ENCODE measurements at places on chromosomes 12 and 14. TPM values are rescaled to one million over a fixed set of nuclear protein-coding genes. Genes with fewer than 3 reads are reported as not detected.

The EFCAB11 gene
- total RNA-seq: 33.1 TPM

The LRRK2 gene
- 0.11 TPM for total RNA-seq

The PRR4 gene
- 8.4 TPM for total RNA-seq

The OR6C75 gene
- total RNA-seq: not detected

The GPD1 gene
- total RNA-seq: 1.5 TPM

The KCNA5 gene
- total RNA-seq: not detected

The TOMM20L gene
- 1.2 TPM for total RNA-seq

- no peak for DNase-seq
- H3K4me3 ChIP-seq: no peak overlapping the region
- H3K36me3 ChIP-seq: no peaks in the 10 kb centered on the region
- no peaks in the 10 kb centered on the region for H3K27me3 ChIP-seq
- no peaks in the 10 kb centered on the region for H3K4me1 ChIP-seq
Observed at GRCh38 chr12:77231501-77231918, 166.1 kb upstream of the E2F7 start.

DNA sequence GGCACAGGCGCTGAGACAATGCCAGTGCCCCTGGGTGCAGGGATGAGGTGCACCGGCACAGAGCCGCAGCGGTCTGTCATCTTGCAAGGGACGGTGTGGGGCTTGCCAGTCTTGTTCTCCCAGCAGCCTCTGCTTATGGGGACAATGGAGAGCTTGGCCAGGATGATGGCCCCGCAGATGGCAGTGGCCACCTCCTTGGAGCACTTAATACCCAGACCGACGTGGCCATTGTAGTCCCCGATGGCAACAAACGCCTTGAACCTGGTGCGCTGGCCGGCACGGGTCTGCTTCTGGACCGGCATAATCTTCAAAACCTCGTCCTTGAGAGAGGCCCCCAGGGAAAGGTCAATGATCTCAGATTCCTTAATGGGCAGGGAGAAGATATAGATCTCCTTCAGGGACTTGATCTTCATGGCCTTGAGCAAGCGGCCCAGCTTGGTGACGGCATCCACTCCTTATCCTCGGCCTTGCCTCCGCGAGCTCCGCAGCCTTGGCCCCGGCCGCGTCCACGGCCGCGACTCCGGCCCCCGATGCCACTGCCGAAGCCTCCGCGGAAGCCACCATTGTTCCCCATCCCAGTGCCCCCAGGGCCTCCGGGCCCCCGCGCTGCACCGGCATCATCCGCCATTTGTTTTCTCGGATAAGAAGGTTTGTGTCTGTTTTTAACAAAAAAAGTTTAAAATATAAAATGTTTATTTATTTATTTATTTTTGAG, 29.9 kb downstream of the VRTN start:
- H3K27ac ChIP-seq: no peak overlapping the region
- peaks cover 11% of the 10 kb centered on the region for H3K4me1 ChIP-seq
- no peaks in the 10 kb centered on the region for H3K27me3 ChIP-seq
- no peak overlapping the region for H3K4me3 ChIP-seq
- DNase-seq: no peak
- H3K36me3 ChIP-seq: no peaks in the 10 kb centered on the region

DNA sequence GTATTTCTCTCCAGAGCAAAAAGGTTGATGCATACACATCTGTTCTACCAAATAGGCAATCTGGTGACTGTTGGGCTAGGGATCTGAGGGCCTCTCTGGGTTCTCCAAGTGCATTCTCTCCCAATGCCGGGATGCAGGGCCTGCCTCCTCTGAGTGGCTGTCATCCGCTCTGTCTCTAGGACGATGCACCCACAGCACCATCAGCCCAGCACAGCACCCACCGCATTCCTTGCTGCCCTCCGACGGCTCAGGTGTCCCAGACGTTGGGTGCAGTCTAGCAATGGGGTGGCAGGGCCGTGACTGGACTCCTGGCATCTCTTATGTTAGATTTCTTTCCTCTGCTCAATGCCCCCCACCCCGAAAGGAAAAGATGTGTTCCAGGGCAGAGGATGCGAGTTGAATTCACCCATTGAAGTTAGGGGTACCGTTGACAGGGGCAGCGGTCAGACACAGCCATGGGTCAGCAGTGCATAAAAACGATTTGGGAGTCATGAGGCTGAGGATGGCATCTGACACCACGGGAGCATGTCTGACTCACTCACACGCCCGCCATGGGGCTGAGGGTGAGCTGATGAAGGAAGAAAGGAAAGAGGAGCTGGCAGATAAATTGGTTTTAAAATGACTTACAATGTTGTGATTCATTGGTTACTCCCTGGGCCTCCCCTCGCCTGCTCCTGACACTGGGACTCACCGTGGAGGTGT, 93.2 kb upstream of the C14orf180 start:
- H3K27me3 ChIP-seq: peaks cover 1% of the 10 kb centered on the region
- H3K27ac ChIP-seq: no peak overlapping the region
- no peaks in the 10 kb centered on the region for H3K36me3 ChIP-seq
- H3K4me3 ChIP-seq: no peak overlapping the region

DNA sequence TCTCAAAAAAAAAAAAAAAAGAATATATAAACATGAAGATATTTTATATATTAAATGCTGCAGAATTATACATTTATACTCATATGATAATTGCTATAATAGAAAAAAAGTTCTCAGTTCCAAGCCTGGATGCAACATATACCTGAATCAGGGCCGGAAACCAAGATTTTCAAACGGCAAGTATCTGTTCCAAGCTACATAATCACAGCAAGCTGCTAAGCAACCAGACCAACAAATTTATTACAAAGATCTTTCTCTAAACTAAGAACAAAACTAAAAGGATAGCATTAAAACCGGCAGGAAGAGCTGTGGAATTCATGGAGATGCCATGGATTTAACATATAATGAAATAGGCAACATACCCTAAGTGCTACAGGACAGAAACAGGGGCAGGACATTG, 7.1 kb downstream of the RACGAP1 start:
- no peak overlapping the region for H3K4me3 ChIP-seq
- H3K4me1 ChIP-seq: peaks cover 4% of the 10 kb centered on the region
- no peak overlapping the region for H3K27ac ChIP-seq
- no peaks in the 10 kb centered on the region for H3K27me3 ChIP-seq
- DNase-seq: no peak
- H3K36me3 ChIP-seq: no peaks in the 10 kb centered on the region

GRCh38 chr14:96734076-96734622, 63.0 kb upstream of the VRK1 start:
- H3K27me3 ChIP-seq: peaks cover 1% of the 10 kb centered on the region
- no peaks in the 10 kb centered on the region for H3K4me1 ChIP-seq

- H3K36me3 ChIP-seq: no peaks in the 10 kb centered on the region
- H3K27ac ChIP-seq: no peak overlapping the region
- no peaks in the 10 kb centered on the region for H3K27me3 ChIP-seq
- no peak for DNase-seq
- H3K4me1 ChIP-seq: no peaks in the 10 kb centered on the region
- no peak overlapping the region for H3K4me3 ChIP-seq
Observed at GRCh38 chr14:90140298-90140955, 78.6 kb downstream of the KCNK13 start.

DNA sequence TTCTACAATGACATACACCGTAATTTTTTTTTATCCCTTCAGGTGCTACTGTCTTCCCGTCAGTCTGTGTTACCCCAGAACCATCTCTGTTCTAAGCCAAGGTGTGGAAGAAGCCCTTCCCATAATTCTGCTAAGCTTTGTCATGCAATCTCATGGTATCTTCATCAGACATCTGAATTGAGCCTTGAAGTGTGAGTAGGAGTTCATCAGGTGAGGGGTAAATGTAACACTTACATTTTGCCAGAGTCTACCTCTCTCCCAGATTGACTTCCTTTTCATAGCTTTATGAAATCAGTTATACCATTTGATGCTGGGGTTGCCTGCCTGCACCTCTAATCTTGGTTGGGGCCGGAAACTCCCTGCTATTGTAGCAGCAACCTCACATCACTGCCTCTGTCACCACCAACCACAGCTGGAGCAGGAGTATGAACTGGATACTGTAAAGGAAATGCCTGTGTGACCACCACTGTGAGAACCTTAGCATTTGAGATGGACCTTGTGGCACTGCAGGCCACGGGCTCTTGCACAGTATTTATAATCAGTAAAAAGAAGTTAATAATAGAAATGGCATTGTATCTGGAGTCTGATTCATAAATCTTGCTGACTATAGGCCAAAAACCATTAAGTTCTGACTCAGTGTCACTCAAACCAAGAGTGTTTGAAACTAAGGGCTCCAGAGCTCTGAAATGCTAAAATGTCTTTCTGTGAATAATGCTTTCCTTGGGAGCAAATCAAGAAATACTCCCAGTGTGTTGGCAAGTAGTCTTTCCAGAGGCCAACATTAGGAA, 58.7 kb upstream of the STK38L start:
- no peaks in the 10 kb centered on the region for H3K36me3 ChIP-seq
- no peak for DNase-seq
- no peaks in the 10 kb centered on the region for H3K27me3 ChIP-seq
- no peak overlapping the region for H3K27ac ChIP-seq
- H3K4me1 ChIP-seq: peaks cover 9% of the 10 kb centered on the region
- H3K4me3 ChIP-seq: no peak overlapping the region

GRCh38 chr12:6646276-6647082, 753 bp downstream of the ACRBP start:
- no peaks in the 10 kb centered on the region for H3K36me3 ChIP-seq
- peak overlapping the region; percentile 26 for H3K4me3 ChIP-seq
- DNase-seq: no peak
- no peaks in the 10 kb centered on the region for H3K27me3 ChIP-seq
- H3K27ac ChIP-seq: peak overlapping the region; percentile 32

- no peak overlapping the region for H3K4me3 ChIP-seq
- H3K27me3 ChIP-seq: no peaks in the 10 kb centered on the region
- DNase-seq: peak; percentile 29
- H3K4me1 ChIP-seq: no peaks in the 10 kb centered on the region
- H3K27ac ChIP-seq: no peak overlapping the region
Observed at GRCh38 chr14:64960762-64961276, 11.3 kb downstream of the RAB15 start.

GRCh38 chr12:64743206-64743605, 16.0 kb downstream of the GNS start:
- peaks cover 2% of the 10 kb centered on the region for H3K36me3 ChIP-seq
- no peak overlapping the region for H3K27ac ChIP-seq
- DNase-seq: no peak
- no peak overlapping the region for H3K4me3 ChIP-seq
- H3K27me3 ChIP-seq: no peaks in the 10 kb centered on the region

- H3K4me1 ChIP-seq: no peaks in the 10 kb centered on the region
- H3K27me3 ChIP-seq: no peaks in the 10 kb centered on the region
- H3K36me3 ChIP-seq: no peaks in the 10 kb centered on the region
- no peak for DNase-seq
- H3K27ac ChIP-seq: no peak overlapping the region
Observed at GRCh38 chr14:39763402-39763890, 331.2 kb upstream of the FBXO33 start.

DNA sequence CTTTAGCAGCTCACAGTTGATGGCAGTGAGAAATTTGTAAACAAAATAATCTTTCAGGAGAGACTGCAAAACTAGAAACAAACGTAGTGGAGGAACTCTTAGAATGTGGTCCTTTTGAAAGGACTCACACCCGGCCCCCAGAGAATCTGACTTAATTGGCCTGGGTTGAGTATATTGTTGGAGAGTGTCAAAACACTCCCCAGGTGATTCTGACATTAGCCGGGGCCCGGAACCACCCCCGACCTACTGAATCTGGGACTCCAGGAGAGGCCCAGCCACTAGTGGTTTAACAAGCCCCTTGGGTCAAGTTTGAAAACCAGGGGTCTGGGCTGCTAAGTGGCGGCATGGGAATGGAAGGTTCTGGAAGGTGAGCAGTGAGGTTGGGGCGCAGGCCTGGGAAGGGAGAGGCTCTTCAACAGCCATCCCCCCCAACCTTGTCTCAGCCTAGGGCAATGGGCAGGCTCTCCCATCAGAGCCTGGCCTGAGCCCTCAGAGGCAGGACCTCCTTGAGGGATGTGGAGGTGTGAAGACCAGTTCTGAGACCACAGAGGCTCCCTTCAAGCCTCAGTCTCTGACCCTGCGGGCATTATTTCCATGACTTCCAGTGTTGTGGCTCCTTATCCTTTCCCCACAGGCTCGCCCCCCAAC, 1.1 kb upstream of the ELK3 start:
- peaks cover 2% of the 10 kb centered on the region for H3K27me3 ChIP-seq
- DNase-seq: no peak
- H3K27ac ChIP-seq: no peak overlapping the region

DNA sequence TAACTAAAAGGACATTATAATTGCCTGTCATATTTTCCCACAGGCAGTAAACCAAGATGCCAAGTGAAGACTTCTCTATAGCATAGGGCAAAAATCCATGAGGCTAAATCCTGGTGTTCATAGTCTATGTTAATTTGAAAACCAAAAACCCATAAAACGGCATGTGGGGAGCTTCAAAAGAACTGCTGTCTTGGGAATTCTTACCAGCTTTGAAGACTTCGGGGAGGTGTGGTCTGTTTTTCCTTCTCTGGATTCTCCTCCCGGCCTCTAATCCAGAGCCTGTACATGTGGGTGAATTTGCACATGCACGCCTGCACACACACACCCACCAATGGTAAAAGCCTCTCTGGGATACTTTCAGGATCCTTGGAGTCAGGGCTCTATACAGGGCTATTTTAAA, 61.9 kb upstream of the IFNG-AS1 start:
- H3K4me3 ChIP-seq: no peak overlapping the region
- H3K27ac ChIP-seq: no peak overlapping the region
- DNase-seq: no peak
- H3K27me3 ChIP-seq: no peaks in the 10 kb centered on the region
- H3K4me1 ChIP-seq: peaks cover 25% of the 10 kb centered on the region

DNA sequence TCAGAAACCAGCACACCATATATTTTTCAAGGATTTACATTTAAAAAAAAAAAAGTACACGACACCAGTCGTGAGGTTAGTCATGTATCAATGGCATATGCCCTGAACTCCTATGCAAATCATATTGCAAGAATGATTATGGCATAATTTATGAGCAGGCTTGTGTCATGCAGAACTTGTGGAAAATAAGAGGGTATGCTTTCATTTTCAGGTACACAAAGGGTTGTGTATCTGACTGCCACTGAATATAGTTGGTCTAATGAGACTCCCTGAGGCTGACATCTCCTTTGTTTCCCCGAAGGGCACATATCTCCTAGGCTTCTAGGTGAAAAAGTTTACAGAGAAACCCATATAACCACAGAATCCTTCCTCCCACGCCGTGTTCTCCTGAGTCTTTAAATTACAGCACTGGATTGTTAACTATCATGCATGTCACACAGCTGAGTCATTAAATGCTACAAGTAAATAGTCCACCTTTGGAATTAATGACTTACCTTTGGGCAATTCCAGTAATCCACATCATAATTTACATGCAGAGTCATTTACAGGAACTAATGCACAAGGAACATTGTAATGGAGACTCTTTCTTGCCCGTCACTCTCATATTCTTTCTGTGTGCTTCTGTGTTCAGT, 356.7 kb upstream of the DIO2 start:
- H3K4me3 ChIP-seq: no peak overlapping the region
- DNase-seq: no peak
- H3K27ac ChIP-seq: no peak overlapping the region
- H3K4me1 ChIP-seq: peaks cover 10% of the 10 kb centered on the region

GRCh38 chr12:86838260-86838659, 582.1 kb upstream of the MGAT4C start:
- H3K36me3 ChIP-seq: no peaks in the 10 kb centered on the region
- no peaks in the 10 kb centered on the region for H3K27me3 ChIP-seq
- no peak overlapping the region for H3K4me3 ChIP-seq
- H3K27ac ChIP-seq: no peak overlapping the region

All from Caco-2 (cell line).